ENCODE measurements at places on chromosomes 4 and X.

- DNase-seq = no peak
Measured at GRCh38 chr4:117610706-117611308, 423.5 kb upstream of the NDST3 start.

GRCh38 chrX:331151-331824, 12.7 kb upstream of the GTPBP6 start:
- DNase-seq = no peak

DNA sequence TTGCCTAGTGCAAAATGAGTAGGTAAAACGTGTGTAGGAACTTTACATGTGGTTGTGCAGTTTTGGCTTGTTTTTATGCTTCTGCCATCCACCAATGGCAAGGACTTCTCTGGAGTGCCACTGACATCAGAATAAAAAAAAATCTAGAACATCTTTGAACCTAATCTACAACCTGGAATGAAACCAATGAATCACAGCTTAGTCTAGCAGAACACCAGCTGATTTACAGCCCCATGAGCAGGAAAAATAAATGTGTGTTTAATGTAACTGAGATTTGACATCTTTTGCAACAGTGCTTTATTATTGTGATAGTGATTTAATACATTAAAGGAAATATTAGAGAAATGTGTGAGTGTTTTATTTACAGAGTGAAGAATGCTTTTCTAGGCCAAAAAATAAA, 995.1 kb downstream of the PCDH7 start:
- DNase-seq = no peak

GRCh38 chr4:128384091-128384520, 96.5 kb upstream of the PGRMC2 start:
- no peak for DNase-seq

DNA sequence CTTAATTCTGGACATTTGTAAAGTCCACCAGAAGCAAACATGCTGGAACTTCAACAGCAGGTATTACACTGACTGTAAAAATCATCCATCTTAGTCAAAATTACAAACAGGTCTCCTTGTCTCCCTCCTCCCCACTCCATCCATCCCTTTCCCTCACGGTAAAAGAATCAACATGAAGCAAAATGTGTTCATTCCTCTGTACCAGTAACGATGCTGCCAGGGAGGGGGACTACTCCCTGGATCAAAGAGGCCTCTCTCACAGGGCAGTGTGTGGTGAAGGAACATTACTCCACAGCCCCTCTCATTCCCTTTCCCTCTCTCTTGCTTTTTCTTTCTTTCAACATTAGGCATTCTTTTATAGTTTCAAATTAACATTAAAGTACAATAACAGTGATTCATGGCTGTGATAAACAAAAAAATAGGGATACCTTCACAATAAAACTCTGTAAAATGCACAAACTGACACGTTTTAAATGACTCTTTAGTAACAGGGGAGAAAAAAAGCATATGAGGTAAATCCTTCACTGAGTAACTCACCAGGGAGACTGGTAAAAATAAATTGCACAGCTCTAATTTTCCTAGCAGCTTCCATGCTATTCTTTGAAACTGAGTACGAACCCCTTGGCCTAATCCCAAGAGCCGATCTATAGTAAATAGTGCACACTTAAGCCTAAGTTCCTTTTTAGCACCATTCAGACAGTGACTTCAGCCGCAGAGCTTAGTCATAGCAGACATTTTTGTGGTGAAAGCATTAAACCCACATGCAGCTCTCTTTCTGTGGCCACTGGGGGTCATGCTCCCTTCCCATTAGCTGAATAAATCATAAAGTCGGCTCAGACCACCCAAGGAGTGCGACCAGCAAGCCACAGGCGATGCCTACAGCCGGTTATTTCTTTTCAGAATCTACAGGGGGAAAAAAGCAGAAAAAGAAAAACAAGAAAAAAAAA, 215.6 kb upstream of the GYPA start:
- peak; percentile 31 for DNase-seq

DNA sequence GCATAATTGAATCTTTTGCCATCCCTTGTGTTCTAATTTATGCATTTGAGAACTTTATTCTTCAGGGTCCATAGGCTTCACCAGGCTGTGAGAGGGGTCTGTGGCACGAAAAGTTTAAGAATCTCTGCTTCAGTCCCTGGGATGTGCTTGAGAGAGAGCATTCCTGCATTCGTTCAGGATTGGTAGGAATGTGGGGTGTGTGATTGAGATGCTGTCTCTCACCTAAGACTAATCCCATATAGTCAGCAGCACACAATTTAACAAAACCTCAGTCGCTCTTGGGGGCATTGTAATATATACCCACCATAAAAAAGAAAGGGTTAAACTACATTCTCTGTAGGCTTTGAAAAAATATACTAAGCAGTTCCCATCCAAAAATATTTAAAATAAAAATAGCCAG, 41.7 kb downstream of the PTTG2 start:
- no peak for DNase-seq

DNA sequence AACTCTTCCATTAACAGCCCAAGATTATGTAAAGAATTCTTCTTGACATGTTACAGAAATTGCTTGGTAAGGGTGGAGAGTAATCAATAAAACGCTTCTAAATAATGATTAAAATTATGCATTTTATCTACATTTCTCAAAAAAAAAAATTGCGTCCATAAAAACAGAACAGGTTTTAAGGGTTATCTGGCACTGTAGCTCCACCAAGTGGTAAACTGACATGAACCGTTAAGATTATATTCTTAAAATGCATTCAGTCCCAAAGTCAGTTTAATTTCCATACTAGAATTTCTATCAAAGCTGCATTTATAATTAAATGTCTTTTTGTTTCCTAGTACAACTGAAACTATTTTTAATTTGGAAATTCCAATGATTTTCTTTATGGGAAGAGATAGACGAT, 214.0 kb upstream of the UGT8 start:
- DNase-seq = no peak

- DNase-seq = peak; percentile 22
Measured at GRCh38 chr4:7417639-7418038, 17.1 kb downstream of the PSAPL1 start.

- no peak for DNase-seq
Measured at GRCh38 chrX:102866981-102867656, 70.0 kb upstream of the RAB40AL start.

DNA sequence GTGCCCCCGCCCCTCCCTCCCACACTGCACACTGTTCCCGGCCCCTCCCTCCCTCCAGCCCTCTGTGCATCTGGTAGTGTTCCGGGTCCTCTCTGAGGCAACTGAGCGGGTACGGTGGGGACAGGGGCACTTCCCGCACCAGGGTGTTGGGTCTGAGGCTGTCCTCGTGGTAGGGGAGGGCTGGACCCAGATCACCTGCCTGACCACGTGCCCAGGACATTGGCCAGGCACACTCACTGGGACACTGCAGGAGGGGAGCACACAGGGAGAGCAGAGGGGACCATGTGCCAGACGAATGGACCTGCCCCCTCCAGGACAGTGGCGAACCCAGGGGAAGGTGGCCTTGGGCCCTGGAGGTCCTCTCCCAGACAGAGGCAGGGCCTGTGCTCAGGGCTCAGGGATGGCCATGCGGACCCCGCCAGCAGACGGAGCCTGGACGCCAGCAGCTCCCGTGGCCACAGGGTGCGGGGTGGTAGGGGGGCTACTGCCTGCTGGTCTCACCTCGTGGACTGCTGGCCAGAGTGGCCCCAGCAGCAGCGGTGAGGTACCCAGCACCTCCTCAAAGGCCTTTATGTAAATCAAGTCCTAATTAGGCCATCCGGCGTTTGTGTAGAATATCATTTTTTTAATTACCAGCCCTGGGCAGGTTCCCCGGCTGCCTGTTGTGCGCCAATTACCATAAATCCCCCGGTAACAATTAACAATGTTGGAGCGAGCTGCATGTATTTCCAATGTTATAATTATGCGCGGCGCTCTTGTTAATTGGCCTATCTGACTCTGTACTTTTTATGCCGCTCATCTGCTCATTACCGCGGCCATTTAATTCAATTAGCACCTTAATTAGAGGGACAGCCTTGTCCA, 106.9 kb downstream of the FAM53A start:
- DNase-seq = no peak

DNA sequence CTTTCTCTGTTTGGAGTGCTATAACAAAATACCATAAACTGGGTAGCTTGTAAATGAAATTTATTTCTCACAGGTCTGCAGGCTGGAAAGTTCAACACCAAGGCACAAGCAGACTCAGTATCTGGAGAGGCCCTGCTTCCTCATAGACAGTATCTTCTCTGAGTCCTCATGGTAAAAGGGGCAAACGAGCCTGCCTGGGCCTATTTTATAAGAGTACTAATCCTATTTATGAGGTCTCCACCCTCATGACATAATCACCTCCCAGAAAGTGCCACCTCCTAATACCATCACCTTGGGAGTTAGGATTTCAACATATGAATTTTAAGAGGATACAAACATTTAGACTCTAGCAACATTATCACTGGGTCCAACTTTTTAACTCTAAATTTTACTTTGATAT, 200.3 kb downstream of the STPG2 start:
- DNase-seq = peak; percentile 28

All from D341Med (cell line).